ENCODE measurements at places on chromosomes 13 and 19.

GRCh38 chr13:33639626-33640080, 178.3 kb upstream of the RFC3 start:
- DNase-seq: peak; percentile 52

GRCh38 chr13:73466561-73466960, 407.8 kb downstream of the KLF5 start:
- no peak for DNase-seq

DNA sequence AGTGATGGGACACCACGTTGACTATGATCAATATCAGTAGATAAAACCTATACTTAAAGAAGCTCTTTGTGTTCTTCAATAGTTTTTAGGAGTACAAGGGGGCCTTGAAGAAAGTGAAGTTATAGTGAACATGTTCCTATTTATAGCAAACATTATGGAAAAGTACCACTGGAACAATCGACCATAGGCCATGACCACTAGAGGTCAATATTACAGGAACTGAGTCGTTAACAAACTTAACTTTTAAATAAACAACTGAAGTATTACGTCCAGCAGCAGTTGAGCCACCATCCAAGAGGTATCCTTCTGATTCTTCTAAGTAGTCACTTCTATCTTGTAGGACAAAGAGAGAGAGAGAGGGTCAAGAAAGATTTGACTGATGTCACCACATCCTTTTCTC, 391.0 kb upstream of the SLITRK5 start:
- DNase-seq: no peak

DNA sequence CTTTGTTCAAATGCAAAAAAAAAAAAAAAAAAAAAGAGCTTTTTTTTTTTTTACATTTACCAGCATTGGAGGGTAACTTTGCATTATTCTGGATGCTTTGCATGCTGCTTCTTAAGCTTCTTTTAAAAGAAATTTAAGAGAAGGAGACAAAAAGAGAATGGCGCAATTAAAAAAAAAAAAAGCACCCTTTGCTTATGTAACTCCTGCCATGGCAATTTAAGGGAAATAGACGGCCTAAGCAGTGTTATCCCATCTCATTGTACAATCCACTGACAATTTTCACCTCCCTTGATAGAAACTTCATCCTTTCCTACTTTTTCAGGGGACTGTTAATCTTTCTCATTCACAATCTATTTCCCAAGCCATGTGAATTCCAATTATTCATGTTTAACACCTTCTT, 129.8 kb downstream of the KCTD12 start:
- no peak for DNase-seq

DNA sequence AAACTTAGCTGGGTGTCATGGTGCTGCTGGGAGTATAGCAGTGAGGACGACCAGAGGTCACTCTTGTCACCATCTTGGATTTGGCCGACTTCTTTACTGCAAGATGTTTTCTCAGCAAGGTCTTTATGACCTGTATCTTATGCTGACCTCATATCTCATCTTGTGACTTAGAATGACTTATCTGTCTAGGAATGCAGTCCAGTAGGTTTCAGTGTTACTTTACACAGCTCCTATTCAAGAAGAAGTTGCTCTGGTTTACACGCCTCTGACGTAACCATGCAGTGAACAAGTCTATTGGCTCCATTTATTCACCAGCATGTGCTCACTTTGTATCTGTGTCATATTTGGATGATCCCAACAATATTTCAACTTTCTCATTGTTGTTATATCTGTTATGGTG, 26.7 kb downstream of the ZNF850 start:
- DNase-seq: no peak

DNA sequence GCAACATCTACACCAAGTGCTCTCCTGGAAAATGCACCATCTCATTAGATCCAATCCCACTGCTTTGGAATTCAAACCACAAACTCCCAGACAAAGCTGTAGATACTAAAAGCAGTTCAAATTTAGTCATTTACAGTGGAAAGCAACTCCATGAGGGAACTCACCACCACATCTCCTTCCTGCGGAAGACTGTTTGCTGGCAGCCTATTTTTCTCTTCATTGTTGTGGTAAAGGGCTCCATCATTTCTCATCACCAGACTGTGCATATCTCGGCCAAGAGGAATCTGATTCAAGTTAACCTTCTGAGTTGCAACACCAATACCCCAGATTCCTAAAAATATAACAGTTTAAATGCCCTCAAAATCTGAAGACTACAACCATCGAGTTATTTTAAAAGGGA, 8.4 kb downstream of the SPRYD7 start:
- DNase-seq: no peak

GRCh38 chr13:37113534-37113933, 8.1 kb upstream of the CSNK1A1L start:
- no peak for DNase-seq

DNA sequence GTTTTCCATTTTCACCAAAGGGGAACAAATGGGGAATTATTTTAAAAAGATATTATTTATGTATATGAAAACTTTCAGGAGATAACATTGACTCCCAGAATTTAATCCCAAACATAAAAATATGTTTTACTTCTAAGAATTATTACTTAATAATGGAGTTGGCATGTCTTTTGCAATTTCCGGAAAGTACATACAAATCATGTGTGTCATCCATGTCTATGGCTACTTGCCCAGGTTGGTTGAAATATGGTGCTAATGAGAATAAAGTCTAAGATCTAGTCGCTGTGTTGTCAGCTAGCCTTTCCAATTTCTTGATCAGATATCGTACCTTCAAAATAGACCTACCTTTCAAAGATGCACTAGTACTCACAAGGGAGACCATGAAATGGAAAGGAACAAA, 1003.2 kb upstream of the PCDH20 start:
- DNase-seq: no peak

- DNase-seq: no peak
Observed at GRCh38 chr13:101717353-101717752, 264.9 kb downstream of the ITGBL1 start.

DNA sequence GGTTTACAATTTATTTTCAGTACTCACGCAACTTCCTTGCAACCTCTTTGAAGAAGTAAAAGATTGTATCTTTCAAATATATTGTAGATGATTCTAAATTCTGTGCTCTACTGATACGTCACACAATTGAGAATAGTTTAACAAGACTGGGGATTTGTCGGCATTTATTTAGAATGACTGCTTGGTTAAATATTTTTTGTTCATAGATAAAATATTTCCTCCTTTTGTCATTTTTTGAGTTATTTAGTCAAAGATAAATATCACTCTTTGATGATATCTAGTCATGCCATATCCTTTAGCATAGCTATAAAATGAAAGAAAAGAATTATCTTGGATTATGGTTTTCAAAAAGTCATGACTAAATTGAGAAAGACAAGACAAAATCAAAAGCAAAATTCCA, 2747.8 kb downstream of the PCDH9 start:
- DNase-seq: no peak

GRCh38 chr13:69545551-69545950, 562.1 kb upstream of the ATXN8OS start:
- no peak for DNase-seq

GRCh38 chr13:98570929-98571372, 6.0 kb downstream of the STK24 start:
- DNase-seq: no peak

DNA sequence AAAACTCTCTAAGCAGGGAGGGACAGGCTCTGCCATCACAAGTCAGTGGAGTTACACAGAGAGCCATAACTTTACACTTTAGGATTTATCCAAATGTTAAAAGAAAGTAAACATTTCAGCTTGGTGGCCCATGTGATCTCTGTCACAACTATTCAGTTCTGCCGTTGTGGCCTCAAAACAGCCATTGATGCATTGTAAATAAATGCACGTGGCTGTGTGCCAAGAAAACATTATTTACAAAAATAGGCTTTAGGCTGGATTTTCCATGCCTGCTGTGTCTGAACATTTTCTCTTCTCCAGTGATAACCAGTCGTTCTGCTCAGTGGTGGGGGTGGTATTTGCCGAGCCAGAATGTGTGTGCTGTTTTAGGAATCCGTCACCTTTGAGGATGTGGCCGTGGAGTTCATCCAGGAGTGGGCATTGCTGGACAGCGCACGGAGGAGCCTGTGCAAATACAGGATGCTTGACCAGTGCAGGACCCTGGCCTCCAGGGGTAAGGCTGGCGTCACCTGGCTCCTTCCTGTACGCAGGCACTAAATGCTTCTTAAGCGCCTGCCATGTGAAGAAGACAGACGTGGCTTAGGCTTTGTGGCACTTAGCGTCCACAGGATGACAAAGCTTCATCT, 4.9 kb downstream of the ZNF333 start:
- DNase-seq: no peak

DNA sequence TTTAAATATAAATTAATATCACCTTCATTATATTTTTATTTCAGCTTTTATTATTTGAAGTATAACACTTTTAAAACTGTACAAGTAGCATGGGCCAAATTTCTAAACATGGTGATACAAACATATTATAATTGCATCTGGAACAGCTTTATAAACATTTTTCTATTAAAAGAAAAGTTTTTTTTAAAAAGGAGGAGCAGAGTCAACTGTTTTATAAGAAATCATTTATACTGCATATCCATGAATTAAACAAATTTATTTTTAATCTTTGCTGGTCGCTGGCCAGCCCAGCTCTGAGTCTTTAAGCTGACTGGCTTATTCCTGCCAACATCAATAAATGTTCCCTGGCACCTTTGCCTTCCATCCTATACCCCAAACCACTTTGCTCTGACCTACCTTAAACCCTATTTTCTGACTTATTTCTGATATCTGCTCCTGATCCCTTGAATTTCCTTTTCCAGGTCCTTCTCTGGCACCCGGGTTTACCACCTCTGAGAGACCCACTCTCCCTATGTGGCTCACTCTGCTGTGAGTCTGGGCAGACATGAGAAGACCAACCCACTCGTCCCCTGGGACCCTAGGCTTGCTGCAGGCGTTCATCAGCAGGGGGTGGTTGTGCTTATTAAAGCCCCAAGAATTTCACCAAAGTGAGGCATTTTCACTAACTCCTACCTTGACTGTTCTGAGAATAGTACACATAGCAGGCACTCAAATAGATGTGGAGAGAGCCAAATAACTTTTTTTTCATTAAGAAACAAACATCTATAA, 220.3 kb downstream of the KLF12 start:
- DNase-seq: no peak

DNA sequence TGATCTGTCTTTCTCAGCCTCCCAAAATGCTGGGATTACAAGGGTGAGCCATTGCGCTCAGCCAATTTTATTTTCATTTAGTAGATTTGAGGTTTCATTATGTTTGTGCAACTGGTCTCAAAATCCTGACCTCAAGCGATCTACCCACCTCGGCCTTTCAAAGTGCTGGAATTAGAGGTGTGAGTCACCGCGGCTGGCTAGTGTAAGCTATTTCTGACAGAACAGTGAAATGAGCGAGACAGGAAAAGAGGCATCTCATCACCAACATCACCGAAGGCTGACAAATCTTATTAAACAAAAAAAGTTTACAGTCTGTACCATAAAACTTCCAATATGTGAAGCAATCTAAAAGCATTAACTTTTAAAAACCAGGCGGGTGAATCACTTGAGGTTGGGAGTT, 12.2 kb upstream of the ZNF888 start:
- DNase-seq: no peak

- DNase-seq: no peak
Observed at GRCh38 chr19:16325161-16325527, 518 bp downstream of the KLF2 start.

GRCh38 chr19:44282846-44283245, 22.0 kb downstream of the ZNF235 start:
- DNase-seq: no peak
